ENCODE measurements at places on chromosomes 7 and 10.

- no peak for DNase-seq
These were observed 60.6 kb upstream of the LAMB1 start for GRCh38 chr7:108063520-108063933.

DNA sequence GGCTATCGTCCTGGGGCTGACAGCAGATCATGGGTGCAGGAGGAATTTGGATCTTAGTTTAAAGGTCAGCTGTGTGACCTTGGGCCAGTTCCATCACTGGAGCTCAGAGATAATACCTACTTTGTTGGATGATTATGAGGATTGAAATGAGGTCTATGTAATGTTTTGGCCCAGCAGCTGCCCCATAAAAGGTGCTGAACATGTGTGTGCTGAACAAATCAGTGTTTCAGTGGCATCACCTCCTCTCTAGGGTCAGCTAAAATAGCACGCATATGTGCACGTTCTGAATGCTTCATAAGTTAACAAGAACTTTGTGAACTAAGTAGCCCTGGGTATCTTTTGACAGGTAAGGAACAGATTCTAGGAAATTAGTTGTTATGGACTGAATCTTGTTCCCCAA, 84.8 kb upstream of the LRRC18 start:
- no peak for DNase-seq

DNA sequence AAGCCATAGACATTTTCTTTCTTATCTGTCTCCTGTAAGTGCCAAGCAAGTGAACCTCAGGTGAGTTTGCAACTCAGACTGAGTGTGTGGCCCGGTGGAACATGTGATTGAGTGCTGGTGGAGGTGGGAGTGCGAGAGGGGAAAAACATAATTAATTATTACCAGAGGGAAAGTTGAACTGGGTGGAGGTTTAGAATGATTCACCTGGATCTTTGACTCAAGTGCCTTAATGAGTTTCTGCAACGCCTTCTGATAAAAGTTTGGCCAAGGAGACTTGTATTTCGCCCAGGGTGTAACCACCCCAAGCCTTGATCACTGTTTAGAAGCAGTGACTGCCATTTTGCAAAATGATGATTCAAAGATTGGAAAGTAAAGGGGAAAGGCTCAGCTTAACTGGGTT, 513.9 kb downstream of the GATA3 start:
- no peak for DNase-seq

DNA sequence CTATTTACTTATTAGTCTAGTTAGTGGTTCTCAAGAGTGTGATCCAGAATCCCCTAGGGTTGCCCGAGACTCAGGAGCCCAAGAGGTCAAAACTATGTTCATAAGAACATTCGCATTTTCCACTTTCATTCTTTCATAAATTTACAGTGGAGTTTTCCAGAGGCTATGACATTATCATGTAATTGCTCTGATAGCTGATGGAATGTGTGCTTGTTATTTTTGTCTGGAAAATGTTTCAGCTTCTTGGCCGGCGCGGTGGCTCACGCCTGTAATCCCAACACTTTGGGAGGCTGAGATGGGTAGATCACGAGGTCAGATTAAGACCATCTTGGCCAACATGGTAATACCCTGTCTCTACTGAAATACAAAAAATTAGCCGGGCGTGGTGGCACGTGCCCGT, 10.1 kb downstream of the PURB start:
- DNase-seq, result no peak

GRCh38 chr7:16420329-16420648, 1.0 kb downstream of the CRPPA start:
- DNase-seq, result no peak

DNA sequence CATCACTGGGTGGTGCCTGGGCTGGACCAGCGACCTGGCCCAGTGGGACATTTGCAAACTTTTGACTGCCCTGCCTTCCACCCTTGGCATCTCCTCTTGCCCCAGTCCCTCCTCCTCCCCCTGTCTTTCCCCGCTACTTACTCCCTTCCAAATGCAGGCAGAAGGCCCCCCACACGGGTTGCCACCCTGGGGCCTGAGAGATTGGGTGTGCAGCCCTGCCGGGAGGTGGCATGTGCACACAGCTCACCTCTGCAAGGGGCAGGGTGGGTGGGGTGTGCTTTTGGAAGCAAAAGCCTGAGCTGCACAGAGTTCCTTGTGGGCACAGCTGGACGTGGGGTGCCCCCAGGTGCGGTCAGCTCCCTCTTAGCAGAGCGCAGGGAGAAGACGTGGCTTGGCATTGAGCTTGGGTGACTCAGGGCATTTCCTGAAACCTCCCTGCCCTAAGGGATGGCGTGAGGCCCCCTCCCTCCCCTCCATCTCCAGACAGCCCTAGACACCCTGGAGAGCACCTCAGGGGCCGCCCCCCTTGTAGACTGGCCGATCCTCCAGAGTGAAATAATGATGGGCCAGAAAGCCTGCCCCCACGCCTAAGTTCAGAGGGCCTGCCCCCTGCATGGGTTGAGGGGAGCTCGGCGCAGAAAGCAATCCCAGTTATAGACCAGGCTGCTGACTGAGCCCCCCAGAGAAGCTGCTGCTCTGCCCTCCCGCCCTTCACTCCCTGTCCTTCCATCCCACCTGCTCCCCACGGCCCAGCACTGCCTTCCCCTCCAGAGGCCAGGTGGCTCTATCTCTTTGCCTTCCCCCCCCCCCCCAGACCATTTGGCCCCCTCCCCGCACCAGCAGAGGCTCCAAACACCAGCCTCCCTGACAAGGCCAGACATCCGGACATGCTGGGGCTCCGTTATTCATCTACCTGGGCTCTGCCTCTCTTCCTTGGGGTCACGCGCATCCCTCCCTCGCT, 2.3 kb upstream of the SHH start:
- no peak for DNase-seq

DNA sequence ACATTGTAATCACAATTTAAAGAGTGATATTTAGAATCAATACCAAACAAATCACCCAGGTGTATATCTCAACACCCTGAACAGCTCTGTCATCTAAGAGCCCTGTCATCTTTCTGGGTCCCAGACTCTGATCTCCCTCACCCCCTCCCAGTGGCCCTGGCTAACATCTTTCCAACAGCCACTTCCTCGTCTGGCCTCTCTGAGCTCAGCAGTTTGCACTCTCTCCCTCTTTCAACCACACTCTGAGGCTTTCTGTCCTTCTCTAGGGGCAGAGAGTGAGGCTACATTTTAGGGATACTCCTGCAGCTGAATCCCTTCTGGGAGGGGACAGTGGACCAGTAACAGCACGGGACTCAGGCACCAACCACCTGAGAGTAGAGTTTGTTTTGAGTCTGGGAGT, 17.1 kb upstream of the PRRT4 start:
- no peak for DNase-seq

GRCh38 chr10:36736311-36736710, 389.1 kb upstream of the ANKRD30A start:
- DNase-seq, result no peak

DNA sequence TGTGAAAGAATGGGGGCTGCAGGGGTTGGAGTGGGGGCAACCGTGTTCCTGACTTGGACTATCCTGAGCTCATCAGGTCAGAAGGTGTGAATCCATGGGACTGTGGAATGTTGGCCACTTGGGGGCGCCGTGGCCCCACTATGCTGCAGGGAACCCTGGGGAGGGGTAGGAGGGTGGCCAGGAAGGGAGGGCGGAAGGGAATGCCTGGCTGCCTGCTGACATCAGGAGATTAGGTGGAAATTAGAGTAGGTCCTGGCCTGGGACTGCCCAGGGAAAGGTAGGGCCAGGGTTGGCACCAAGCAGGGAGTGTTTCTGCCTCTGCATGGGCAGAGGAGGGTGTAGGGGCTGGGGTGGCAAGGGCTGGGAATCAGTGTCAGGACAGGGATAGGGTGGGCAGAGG, 65.8 kb upstream of the PRSS58 start:
- DNase-seq, result peak; percentile 61

GRCh38 chr10:101660256-101660655, 34.7 kb downstream of the FBXW4 start:
- DNase-seq, result no peak

DNA sequence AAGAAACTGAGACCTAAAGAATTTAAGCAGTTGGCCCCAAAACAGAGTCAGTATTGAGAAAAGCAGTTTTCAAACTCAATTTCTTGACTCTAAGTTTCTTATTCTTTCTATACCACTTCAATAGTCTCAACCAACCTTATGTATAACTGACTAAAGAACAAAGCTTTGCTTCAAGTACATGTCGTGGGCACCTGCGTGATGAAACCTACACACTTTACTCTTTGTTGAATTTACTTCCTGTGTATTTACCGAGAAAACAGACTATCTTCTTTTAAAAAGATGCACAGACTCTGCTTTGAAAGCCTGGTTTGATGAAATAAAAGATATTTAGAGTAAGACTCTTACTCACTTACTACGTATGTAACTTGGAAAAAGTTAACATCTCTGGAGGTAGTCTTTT, 297.2 kb upstream of the CDC14C start:
- DNase-seq, result no peak

DNA sequence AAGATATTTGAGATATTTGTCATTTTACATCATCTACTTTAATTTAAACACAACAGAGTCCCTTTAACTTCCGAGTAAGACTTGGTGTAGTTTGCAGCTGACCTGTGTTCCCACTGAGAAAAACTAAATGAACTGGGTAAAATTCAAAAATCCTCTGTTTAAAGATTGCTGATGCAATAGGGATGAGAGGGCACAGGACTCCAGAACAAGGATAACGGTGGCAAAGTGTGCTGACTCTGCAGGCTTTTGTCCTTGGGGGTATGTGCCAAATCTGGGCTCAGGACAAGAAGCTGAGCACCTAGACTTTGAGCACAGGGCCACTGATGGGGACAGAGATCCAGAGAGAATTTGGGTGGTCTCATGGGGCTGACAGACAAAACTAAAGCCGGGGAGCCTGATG, 156.8 kb downstream of the CCDC71L start:
- DNase-seq, result no peak

DNA sequence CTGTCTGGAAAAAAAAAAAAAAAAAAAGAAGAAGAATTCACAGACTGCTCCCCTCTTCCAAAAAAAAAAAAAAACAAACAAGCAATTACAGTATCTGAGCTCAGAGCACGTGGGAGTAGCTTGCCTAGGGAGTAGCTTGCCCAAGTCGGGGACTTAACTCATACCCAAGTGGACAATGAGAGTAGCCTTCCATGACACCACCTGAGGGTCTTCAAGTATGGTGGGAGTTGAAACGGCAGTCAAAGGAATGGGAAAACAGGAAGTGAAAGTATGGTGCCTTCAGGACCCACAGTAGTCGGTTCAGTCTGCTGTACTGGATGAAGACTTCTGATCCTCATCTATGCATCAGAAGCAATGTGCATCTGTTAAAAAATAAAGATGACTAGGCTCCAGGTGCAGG, 10.6 kb downstream of the VOPP1 start:
- no peak for DNase-seq

DNA sequence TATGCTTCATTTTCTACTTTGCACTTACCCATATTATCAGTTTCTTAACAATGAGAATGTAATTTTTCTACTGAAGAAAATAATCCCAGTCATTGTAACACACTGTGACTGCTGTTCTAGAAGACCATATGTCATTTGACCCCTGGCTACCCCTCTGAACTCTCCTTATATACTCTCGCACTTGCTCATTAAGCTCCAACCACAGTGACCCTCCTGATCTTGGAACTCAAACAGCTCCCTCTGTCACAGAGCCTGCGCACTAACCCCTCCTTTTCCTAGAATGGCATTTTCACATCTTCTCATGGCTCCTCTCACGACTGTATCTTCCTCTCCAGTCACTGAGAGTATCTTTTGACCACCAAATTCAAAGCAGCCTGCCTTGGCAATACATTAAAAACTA, 169.7 kb downstream of the CACNA2D1 start:
- DNase-seq, result no peak

- no peak for DNase-seq
These were observed 530.8 kb downstream of the SH2D4B start for GRCh38 chr10:81068460-81068859.

GRCh38 chr7:101563198-101563901, 65.7 kb downstream of the MYL10 start:
- no peak for DNase-seq

DNA sequence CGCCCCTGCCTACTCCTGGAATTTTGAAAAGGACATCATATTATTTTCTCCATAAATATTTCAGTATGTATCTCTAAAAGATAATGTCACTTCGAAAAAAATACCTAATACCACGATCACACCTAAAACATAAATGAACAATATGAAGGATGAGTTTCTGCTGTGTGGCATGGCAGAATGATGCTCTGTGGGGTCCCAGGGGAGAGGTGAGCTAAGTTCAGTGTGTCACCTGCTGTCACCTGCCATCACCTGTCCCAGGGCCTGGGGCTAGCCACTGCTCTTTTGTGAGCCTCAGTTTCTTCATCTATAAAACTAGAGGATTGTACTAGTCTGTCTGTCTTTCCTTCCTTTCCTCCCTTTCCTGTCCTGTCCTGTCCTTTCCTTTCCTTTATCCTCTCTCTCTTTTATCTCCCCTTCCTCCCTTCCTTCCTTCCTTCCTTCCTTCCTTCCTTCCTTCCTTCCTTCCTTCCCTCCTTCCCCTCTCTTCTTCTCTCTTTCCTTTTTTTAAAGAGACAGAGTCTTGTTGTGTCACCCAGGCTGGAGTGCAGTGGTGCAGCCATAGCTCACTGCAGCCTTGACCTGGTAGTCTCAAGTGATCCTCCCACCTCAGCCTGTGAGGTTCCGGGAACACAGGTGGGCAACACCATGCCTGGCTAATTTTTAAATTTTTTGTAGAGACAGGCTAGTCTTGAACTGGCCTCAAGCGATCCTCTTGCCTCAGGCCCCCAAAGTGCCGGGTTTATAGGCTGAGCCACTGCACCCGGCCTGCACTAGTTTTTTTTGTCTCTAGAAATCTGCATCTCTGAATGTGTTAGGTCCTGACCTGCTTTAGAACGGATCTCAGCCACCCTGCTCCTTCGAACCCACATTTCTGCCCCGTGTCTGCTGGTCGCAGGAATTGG, 43.1 kb downstream of the CUX1 start:
- DNase-seq, result no peak

DNA sequence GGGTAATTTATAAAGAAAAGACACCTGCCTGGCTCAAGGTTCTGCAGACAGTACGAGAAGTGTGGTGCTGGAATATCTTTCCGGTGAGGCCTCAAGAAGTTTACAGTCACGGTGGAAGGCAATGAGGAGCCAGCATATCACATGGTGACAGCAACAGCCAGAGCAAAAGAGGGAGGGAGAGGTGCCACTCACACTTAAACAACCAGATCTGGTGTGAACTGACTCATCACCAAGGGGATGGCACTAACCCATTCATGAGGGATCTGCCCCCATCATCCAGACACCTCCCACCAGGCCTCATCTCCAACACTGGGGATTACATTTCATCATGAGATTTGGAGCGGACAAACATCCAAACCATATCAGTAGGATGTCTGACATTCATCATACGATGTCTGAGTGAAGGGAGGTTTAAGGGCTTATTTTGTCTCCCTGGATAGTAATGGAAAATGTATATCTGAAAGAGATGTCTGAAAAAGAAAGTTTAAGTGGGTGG, 23.5 kb upstream of the KBTBD2 start:
- no peak for DNase-seq

GRCh38 chr7:107122486-107122911, 46.3 kb upstream of the HBP1 start:
- DNase-seq, result no peak

DNA sequence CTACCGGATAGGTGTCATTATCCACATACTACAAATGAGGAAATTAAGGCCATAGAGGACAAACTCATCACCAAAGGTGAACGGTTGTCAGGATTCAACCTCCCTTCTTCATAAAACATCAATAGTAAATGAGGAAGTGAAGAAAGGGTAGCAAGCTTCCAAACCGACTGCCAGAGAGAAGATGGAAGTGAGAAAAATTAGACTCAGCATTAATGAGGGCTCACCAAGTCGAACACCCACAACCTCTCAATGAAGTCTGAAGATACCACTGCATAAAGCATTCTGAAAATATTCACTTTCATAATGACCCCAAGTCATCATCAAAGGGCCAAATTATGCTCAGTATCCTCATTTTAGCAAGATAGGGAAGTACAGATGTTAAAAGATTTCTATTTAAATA, 29.6 kb downstream of the ABCB4 start:
- no peak for DNase-seq
